HT-29 (cell line): ENCODE measurements at places on chromosomes 2 and 18.

- no peak for DNase-seq
These were observed 175.5 kb downstream of the TPGS2 start for GRCh38 chr18:36653141-36653869.

DNA sequence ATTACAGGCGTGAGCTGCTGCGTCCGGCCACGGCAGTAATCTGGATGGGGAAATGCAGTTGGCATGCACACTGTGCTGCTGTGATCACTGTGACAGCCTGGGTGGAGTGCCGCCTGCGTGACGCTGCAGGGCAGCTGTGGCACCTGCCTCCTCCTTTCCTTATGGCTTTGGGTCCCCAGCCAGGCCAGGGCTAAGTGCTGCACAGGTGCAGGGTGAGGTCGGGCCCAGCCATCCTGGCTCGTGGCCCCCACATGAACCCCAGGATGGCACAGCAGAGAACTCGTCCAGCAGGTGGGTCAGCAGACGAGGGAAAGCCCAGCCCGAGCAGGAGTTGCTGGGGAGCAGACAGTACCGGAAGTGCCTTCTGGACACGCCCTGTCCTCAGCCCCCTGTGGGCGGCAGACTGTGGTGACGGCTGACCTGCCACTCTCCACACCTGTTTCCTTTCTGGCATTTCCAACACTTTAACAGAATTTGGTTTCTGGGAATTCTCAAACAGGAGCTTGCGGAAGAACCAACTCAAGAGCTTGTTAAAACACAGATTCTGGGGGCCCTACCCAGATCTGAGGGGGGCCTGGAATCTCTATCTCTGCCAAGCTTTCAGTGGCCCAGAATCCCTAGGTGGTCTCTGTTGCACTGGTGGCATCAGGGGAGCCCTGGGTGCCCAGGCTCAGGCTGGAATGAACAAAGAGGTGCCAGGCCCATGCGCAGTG is 16.9 kb downstream of the HS1BP3 start:
- DNase-seq, result peak; percentile 90

DNA sequence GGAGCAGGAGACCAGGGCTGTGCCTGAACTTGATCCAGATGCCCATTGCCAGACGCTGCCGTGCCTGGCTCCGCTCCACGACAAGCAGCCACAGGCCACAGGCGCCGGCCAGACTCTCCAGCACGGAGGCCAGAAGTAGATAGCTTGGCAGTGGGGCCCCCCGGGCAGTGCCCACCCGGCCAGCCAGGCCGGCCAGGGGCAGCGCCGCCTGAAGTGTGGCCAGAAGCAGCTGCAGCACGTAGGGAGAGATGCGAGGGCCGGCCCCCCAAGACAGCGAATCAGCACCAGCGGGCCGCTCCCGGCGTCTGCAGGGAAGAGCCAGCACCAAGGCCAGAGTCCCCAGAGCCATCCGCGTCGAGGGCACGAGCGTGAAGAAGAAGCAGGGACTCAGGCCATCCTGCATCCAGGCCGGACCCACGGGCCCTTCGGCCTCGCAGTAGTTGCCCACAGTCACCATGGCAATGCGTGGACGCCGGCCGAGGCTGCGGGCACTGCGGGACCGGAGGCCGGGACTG is 484 bp downstream of the ABCB6 start:
- peak; percentile 72 for DNase-seq

DNA sequence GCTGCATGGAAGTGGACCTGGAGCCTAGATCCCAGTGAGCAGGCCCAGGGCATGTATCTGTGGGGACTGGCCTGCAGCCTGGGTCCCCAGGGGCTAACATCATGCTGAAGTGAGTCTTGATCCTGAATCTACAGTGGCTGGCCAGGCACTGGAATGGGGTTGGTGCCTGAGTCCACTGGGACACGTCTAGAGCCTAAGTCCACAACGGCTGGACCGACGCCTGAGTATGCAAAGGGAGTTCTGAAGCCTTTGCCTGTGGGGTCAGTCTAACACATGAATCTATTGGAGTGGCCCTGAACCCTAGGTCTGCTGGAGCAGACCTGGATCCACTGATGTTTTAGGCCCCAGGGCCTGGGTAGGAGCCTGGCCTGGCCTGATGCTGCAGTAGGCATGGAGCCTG is 665.5 kb downstream of the DCDC2C start:
- DNase-seq, result no peak

GRCh38 chr2:157420771-157421323 is 23.0 kb downstream of the CYTIP start:
- no peak for DNase-seq

DNA sequence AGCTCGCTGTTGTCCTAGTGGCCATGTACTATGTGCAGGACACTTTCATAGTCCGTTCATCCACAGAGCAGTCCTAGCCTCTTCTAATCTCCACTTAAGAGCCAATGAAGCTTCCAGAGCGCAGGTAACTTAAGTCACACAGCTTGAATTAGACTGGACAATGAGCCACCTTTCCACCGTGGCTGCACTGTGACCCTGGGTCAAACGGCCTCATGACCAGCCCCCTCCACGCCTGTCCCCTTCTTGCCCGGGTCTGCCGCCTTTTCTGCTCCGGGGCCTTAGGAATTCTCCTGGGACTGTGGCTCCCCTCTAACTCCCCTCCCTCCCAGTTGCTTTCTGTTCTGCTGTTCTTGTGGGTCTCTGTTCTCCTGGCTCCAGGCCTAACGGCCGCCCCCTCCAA is 8.4 kb upstream of the PRKCE start:
- DNase-seq, result no peak

GRCh38 chr2:8588831-8589191 is 93.0 kb upstream of the ID2 start:
- no peak for DNase-seq

DNA sequence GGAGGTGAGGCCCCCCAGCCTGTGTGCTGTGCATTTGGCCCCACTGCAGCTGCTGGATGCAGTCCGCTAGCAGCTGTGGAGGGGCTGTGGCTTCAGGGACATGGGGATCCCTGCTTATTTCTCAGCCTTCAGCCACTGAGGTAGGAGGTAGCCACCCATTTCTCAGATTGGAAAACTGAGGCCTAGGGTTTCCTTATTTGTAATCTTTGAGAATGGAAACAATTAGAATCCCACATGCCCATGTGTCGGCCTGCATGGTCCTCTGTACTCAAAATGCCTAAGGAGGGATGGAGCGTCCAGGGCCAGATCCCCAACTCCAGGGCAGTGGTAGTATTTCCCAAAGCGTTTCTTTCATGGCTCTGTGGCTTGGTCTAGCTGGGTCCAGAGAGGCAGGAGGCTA is 42.1 kb downstream of the TOGARAM2 start:
- no peak for DNase-seq

DNA sequence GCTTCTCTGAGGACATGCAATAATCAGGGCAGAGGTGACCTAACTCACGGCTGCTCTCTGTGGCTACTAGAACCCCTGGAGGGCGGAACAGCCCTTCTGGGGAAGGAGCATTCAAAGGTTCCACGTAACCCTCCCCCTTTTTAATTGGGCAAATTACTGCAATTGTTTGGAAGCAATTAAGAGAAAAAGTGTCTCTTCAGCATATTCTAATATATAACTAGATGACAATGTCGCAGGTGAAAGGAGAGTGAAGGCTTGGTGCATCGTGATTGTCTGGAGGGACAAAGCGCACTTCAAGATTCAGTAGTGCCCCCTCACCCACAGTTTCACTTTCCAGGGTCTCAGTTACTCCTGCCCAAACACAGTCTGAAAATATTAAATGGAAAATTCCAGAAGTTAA is 720.8 kb downstream of the DCDC2C start:
- DNase-seq, result no peak

DNA sequence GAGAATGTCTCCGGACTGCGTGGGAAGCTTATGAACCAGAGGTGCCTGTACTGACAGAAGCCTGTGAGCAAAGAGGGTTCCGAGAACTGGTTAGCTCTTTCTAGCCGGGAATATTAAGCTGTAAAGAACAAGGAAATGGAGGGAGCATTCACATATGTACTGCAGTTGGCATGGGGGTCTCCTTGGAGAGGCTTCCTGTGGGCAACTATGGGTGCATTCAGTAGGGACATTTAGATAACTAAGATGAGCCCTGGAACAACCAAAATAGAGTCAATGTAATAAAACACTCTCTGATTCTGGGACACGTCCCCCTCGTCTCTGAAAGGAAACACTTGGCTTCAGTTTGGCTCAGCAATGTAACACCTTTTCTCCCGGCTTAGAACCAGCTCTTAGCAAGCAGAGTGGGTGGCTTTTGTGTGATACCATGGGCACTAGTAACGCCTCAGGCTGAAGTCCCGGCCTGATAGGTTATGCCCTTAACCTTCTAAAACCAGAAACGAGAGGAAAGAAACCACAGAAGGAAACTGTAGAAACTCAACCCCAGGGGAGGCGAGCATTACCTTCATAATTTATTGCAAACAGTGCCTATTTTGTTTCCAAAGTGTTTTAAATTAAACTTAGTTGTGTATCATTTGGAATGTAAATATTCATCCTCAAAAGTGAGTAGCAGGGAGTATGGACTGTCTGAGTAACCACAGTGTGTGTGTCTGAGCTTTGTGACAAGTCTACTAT is 48.8 kb upstream of the LPIN2 start:
- no peak for DNase-seq

DNA sequence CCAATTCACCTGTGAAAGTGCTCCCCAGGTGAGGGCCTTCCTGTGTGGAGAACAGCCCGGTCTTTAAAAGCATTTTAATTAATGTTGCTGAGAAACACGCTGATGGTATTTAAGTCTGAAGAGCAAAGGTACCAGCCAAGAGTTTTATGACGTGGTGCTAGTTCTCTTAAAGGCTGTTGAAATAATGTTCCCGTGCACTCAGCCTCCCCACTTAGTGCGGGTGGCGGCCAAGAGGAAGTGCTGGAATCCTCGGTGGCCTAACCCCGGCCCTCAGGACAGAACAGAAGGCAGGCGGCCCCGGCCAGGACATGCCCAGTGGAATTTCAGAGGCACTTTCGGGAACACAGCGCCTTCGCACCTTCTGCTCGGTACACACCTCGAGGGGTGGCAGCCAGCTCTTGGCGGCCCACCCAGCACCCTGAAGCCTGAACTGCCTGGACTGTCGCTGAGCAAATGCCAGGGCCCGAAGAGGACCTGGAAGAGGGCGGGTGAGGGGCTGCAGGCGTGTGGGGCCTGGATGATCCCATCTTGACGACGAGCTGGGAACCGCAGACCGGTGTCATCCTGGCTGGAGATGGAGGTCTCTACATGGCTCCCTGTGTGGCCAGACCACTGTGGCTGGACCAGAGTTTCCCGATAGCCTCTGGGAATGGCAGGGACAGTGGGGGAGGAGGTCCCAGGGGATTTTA is 142.9 kb downstream of the ASB1 start:
- no peak for DNase-seq

- DNase-seq, result no peak
These were observed 11.4 kb upstream of the ARHGAP25 start for GRCh38 chr2:68723181-68723580.

DNA sequence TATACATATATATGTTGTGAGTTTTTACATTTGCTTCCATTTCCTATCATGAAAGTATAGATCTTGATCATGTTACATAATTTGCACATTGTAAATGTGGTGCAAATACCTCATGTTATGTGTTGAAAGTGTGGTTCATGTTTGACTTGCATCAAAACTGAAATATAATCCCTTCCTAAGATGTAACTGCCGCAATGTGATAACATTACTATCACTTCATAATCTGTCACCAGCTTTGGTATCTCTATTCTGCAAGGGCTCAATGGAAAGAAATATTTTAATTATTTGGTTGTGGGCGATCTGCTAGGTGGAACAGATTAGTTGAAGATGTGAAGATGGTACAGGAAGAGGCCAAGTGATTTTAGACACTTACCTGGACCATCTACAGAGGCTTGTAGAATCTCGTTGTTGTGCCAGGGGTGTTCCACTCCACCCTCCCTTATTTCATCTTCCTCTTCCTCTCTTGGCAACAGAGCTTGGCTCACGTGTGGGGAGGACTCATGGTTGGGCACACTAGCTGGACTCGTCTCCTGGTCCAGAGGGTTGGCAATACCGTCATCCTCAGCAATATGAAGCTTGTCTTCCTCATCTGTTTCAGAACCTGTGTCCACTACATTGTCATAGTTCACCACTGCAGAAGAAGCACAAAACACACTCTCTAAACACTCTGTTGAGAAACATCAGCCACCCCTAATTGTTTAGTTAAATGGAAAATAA is 90.4 kb downstream of the ZEB2 start:
- no peak for DNase-seq

DNA sequence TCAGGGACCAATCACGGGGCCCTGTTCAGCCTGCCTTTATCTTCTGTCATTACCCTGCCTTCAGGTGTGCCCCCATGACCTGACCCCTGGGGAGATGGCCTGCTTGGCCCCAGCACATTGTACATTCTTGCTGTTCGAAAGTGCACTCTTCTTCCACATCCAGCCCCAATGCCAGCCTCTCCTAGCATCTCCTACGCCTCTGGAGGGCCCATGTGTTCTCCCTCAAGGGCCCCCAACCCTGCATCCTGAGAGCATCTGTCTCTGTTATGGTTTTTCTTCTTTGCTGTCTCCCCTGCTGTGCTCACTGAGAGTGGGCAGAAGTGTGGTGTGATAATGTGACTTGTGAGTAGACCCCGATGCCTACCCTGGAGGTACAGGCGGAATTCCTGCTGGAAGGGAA is 41.5 kb upstream of the OTOS start:
- DNase-seq, result no peak

DNA sequence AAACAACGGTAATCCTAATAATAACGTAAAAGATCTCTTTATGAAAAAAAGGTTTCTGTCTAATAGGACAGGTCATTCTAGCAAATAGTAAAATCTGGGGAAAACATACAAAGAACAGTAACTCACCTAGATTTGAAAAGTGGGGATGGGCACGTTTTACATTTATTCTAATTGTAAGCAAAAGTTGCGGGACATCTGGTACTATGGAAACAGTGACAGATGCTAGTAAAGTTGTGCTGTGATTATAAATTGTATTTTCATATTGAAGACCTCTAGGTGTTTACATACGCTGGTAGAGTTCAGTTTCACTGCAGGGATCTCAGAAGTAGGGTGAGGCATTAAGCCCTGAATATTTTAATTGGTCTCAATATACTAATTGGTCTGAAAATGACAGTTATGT is 422.5 kb downstream of the DPP10 start:
- DNase-seq, result no peak

DNA sequence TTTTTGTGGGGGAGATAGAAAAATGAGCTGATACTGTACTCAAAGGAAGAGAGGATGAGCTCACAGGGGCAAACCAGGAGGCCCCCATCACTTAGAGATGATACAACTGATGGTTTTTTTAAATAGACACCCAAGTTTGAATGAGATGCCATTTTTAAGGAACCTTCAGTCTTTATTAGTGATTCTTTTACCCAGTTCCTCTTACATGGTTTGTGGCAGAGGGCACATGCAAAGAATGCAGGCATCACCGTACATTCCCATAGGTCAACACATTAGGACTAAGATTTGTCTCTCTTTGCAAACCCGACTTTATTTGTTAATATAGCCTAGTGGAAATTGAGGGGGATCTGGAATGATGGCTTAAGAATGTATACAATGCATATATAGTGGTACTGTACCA is 250.9 kb downstream of the ASXL3 start:
- DNase-seq, result no peak

- no peak for DNase-seq
These were observed 146.7 kb downstream of the TSN start for GRCh38 chr2:121902171-121902591.

GRCh38 chr2:156345582-156345981 is 13.1 kb upstream of the NR4A2 start:
- DNase-seq, result no peak

- DNase-seq, result no peak
These were observed 619.2 kb upstream of the SETBP1 start for GRCh38 chr18:44061438-44061837.
